ENCODE measurements at places on chromosomes 7 and 10.

DNA sequence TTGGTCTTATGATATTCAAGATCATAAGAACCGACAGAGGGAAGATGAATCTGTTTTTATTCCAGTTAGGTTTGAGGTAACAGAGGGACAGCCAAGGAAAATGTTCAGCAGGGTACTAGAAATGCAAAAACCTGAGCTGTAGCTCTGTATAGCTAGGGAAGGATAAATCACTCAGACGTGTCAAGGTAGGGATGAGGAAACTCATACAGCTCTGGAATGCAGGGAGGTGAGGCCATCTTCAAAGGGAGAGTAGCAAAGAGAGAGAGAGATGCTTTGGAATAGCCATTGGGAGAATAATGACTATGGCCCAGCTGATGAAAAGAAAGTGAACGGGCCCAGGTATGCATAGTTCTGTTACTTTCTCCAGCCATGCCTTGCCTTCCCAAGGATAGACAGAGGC, 77.8 kb downstream of the PAX2 start:
- no peak for DNase-seq

- DNase-seq, result no peak
Observed at GRCh38 chr10:117457932-117458331, 82.7 kb upstream of the PDZD8 start.

DNA sequence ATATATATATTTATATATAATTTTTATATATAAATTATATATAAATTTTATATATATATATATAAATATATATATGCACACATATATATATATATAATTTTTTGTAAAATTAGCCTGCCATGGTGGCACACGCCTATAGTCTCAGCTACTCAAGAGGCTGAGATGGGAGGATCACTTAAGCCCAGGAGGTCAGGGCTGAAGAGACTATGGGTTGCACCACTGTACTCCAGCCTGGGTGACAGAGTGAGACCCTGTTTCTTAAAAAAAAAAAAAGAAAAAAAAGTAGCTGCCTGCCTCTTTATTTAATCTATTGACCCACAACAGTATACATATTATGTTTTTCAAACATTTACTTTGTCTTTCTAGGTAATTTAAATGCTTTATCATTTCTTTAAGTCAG, 19.2 kb downstream of the BCAP29 start:
- DNase-seq, result no peak

DNA sequence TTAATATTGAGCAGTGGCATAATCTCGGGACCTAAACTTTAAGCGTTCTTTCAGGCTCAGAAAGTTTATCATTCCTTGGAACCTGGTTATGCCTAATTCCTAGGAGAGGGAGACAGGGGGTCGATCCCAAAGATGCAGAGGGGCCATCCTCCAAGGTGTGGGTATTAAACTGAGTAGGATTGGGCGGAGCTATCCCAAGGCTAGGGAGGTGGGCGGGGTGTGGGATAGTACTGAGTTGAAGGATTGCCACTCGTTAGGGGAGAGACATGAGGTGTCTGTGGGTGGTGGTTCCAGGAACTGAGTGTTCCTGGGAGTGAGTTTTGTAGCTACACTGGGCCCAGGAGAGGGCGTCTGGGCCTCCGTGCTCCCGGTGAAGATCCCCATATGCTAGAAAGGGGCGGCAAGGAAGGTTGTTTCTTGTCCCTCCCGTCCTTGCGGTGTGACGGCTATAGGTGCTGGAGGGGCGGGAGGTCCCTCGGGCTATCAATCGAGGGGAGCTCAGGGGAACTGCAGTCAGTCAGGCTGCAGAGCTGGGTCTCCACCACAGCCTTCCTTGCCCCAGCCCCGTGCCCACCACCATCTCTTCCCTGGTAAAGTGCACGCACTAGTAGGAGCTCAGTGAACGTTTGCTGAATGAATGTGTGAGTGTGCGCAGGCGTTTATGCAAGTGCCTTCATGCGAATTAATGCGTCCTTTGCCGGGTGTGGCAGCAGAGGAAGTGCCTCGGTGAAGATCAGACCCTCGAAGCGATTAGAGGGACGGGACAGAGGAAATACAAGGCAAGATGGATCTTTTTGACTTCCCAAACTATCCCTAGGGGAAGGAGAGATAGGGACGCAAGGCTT, 3.0 kb upstream of the HMX2 start:
- DNase-seq, result no peak

GRCh38 chr7:105672801-105673200, 91.5 kb upstream of the EFCAB10 start:
- no peak for DNase-seq

DNA sequence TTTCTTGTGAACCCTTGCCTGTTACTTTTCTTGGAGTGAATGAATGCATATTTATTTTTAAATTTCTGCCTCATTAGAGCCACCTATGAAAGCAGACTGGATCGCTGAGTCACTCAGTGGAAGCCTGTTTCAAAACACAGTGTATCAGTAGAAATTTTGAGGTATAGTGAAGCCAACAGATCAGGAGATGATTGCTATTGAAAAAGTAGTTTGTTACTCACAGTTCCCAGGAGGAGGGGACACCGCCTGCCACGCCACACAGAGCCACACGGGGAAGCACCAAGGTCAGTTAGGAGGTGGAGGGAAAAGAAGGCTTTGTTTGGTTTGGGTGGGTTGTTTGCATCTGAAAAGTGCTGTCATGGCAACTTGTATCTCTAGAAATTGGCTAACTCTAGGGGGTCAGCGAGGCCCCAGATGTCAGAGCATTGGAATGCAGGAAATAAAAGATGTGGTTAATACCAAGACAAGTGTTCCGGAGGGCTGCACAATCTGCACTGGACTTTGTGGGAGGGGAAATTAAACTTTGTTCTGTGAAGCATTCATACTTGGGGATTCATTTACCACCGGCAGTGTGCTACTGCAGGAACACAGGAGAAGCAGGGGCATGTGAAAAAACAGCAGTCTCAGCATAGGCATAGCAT, 106.4 kb upstream of the SDK1 start:
- no peak for DNase-seq

GRCh38 chr10:59463909-59464308, 101.6 kb upstream of the FAM13C start:
- no peak for DNase-seq

DNA sequence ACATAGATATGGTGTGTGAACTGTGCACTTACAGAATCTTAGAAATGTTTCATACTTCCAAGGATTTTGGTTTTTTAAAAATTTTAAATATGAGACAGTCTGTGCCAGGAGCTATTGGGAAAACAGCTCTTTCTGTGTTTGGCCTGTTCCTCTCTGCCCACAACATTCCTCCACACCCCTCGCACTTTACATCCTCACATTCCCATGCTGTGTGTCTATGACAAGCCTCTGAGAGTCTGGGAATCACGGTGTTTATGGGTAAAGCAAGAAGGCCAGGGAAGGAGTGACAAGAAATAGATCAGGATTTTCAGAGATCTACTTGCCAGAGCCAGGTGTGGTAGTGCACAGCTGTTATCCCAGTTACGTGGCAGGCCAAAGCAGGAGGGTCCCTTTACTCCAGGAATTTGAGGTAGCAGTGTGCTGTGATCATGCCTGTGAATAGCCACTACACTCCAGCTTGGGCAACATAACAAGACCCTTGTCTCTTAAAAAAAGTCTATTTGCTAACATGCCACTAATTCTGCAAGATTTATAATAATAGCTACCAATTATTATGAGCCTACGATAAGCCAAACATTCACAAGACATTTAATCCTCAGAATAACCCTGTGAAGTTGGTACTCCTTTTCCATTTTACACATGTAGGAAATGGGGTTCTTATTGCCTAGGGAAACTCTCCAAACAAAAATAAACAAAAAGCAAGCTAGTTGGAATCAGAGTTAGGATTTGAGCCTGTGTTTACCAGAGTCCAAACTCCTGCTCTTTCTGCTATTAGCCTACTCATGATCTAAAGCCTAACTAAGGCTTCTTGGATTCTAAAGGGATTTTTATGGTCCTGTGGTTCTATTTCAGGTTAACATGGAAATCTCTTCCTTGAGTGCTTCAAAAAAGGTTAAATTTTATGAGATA, 168.3 kb upstream of the SP8 start:
- no peak for DNase-seq

DNA sequence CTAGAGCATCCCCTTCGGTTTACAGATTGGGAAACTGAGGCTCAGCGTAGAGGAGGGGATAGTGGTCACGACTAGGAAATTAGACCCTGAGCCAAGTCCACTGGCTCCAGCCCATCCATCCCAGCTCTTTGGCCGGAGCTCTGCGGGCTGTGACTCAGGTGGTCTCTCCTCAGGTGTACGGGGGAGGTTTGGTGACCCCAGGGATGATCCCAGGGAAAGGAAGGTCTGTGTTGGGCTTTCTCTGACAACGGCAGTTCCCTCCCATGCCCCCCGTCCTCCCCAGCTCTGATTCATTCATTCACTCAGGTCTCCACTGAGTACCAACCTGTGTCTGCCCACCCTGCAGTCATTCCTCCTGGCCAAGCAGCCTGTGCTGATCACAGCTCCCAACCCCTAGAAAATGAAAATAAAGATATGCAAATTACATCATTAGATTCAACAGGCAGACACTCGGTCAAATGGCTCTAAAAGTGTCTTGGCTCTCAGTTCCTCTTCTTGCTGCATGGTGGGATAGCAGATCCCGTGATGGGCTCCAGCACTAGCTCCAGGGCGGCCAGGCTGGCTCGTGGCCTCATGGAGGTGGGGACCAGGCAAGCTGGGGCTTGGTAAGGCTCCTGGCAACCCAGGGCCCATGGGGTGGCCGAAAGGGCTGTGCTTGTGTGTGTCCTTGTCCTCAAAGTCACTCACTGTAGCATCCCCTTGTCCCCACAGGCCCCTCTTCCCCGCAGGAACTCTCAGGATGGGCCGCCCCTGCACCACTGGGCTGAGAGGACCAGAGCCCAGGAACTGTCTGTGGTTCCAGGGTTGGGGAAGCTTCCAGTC, 37.8 kb downstream of the CLRN3 start:
- no peak for DNase-seq

- DNase-seq, result peak; percentile 94
Observed at GRCh38 chr7:26293569-26294308, 2.1 kb downstream of the SNX10 start.

DNA sequence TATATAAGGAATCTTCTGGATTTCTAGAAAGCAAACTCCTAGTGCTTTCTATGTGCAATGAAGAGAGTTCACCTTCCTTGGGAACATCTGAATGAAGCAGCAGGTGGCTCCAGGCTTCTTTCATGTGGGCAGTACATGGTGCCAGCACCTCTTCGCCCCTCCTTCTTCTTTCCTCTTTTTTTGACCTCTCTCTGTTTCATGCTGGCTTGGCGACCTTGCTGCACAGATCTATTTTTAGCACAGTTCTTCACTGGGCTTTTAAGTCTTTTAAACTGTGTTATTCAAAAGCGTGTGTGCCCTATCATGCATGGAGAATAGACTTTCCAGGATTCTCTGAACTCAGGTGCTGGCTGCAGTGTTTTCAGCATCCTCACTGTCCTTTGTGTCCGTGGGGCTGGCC, 400.3 kb upstream of the PRKCQ start:
- no peak for DNase-seq

- no peak for DNase-seq
Observed at GRCh38 chr10:26841733-26842317, 18.9 kb downstream of the ABI1 start.

All from activated CD4-positive, alpha-beta T cell treated with anti-CD3 and anti-CD28 coated beads, Interleukin-2, amount 50 U/mL, for 16 hours (primary cell).